Smooth muscle cell of the umbilical artery (primary cell): ENCODE measurements at places on chromosomes 5 and 9. TPM values are rescaled to one million over a fixed set of nuclear protein-coding genes. Genes with fewer than 3 reads are reported as not detected.

PCDHB16 gene
- total RNA-seq = 0.09 and 0.30 TPM in 2 replicates

PCDHB14 gene
- total RNA-seq = 0.42 and 1.5 TPM in 2 replicates

ADAMTS19 gene
- 0.30 and 1.4 TPM in 2 replicates for total RNA-seq

DTWD2 gene
- 5.9 and 6.4 TPM in 2 replicates for total RNA-seq

HINT2 gene
- 7.5 and 11.9 TPM in 2 replicates for total RNA-seq

AQP3 gene
- total RNA-seq = 0.42 and 0.59 TPM in 2 replicates

FGF1 gene
- total RNA-seq = 3.3 and 12.5 TPM in 2 replicates

CCDC192 gene
- not detected in 2 replicates for total RNA-seq

CTSL gene
- 218 and 349 TPM in 2 replicates for total RNA-seq

MRPS30 gene
- total RNA-seq = 51.0 and 54.9 TPM in 2 replicates
